Fibroblast of skin of scalp (primary cell): ENCODE measurements at places on chromosomes 2 and 18.

DNA sequence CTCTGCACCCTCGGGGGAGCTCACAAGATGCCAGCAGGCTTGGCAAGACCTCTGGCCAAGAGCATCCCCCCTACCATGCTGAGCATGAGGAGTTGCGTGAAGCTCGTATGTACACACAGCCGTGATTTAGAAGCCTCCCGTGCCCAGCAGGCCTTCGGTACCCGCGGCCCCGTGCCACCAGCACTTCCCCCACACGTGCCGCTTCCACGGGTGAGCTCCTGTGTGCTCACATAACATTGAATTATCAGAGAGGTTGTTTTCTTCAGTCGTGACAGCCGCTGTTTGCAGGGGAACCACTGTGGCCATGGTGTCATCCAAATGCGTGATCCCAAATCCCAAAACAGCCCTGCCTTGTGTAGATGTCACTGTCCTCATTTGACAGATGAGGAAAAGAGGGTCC, 53.2 kb downstream of the GBX2 start:
- DNase-seq: no peak

- no peak for DNase-seq
These were observed 130.8 kb upstream of the LGALSL start for GRCh38 chr2:64323197-64323596.

DNA sequence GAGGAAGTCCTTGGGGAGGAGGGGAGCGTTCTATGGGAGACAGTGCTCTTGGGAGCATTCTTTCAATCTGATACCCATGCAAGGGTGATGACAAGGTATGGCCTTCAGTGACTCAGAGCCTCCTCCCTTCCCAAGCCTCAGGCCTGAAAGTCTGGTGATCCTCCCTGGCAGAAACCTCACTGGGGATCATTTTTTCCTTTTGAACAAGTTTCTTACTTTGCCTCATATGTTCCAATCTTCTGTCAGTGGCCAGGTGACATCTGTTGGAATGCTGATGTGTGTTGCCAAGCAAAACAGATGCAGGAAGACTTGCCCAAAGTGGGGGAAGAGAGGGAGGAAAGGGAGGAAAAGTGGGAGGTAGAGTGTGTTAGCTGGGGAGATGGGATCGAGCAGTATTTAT, 224.8 kb downstream of the NEDD4L start:
- peak; percentile 37 for DNase-seq

- DNase-seq: no peak
These were observed 42.4 kb downstream of the ADI1 start for GRCh38 chr2:3476985-3477327.

- DNase-seq: no peak
These were observed 186.9 kb upstream of the SALL3 start for GRCh38 chr18:78792736-78793135.

DNA sequence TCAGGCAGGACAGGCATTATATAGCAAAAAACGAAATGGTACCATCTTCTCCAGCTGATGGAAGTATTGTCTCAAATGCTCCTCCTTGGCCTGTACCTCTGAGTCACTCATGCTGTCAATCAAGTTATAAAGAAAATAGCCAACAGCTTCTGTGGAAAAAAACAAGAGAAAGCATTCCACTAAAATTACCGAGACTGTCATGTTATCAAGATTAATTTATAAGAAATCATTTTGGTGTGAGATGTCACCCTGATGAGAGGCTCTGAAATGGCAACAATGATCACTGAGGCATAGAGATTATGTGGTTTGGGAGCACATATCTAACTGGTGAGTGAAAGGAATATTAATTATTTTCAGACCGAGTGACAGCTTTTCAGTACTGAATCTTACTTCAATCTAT, 47.4 kb downstream of the LRPPRC start:
- DNase-seq: peak; percentile 15

DNA sequence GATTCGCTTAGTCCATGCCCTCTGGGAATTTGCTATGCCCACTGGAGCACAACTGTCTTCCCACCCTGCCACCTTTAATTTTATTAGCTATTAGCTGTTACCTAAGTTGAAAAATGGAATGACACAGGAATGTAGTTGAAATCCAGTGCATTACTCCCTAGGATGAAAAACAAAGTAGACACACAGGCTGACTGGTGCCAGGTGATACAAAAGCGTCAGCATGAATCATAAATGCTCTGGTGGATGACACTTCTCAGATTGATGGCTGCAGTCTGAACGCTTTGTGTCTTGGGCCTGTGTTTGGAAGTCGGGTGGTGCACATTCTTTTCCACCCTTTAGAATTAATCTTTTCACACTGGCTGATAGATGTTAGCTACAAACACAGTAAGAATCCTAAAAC, 802.0 kb downstream of the DCC start:
- DNase-seq: no peak

DNA sequence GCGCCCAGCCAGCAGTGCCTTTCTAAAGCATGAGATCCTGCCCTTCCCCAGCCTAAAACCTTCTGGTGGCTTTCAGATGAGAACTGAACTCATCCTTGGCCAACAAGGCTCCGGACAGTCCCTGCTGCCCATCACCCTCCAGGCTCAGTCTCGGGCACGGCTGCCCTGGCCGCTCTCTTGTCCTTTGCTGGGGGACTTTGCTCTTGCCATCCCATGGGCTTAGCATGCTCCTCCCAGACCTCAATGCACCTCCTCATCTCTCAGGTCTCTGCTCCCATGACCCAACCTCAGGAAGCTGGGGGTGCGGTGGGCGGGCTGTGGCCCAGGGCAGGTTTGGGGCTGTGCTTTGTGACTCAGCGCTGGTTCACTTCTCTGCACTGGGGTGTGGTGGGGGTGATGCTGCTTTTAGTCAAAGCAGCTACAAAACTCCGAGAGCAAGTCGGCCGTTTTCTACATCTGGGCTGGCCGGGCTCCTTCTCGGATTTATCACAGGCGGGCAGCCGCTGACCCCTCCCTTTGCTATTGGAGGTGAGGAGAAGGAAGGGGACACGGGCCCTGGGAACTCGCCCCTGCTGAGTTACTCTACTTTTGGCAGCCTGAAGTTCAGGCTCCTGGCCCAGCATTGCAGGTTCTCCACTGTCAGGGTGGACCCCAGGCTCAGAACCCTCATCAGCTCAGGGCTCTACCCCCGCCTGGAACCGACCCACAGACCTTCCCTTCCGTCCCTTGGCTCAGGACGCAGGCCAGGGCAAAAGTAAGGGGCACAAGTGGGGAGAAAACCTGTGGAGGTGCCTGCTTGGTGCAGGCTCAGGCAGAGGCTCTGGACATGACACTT, 90.6 kb upstream of the TAF1B start:
- peak; percentile 53 for DNase-seq

DNA sequence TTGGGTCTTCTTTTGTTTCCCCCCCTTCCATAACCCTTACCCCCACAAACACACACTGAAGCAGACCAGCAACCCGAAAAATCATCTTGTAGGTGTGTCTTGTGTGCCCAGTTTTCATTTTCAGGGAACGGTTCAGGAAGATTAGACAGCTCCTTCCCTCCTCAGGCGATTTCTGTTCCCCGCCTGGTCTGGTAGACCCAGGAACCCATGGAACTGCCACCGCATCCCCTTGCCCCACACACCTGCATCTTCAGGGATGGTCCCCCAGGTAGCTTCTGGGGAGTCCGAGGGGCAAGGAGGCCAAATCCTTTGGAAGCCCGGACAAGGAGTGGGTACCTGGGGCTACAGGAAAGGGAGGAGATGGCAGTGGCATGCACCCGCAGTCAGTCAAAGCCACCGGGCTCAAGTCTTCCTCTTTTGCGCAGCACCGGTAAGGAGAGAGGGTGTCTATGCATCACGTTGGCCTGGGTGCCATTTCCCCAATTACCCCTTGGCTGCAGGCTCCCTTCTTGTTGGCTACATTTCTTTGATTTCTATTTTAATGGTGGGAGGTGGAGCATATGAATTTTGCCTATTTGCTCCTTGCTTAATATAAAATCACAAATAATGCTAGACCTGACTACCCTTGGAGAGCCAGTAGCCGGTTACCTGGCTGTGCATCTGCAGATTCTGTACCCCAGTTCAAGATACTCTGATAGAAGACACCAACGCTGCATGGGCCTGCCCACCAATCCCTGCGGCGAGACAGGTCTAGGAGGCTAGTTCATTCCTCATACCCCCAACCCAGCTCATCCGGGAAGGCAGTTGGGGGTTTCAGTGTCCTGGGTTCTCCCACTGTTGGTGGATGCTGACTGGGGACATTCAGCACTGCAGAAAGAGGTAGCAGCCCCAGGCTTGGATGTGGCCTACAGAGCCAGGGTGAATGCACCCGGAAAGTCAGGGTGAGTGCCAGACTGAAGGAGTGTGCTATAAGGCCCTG, 30.0 kb upstream of the ATP6V1B1 start:
- no peak for DNase-seq

GRCh38 chr2:113978524-113979190, 88.8 kb downstream of the ACTR3 start:
- no peak for DNase-seq

GRCh38 chr18:28153485-28154065, 23.4 kb downstream of the CDH2 start:
- no peak for DNase-seq

DNA sequence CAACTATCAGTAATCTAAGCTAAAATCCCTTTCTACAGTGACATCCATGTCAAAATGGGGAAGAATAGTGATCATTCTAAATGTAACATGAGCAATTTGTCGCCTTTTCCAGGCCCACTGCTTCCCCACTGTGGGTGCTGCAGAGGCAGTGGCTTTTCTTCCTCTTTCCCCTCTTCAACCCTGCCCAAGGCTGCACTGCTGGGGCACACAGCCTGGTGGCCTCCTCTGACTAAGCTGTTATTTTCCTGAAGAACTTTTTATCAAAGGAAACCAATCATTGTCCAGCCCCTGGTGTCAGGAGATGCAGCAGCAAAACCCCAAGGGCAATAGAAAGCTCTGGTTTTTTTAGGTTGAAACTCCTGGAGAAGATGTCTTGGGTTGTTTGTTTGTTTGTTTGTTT, 117.6 kb upstream of the KLF7 start:
- DNase-seq: no peak

DNA sequence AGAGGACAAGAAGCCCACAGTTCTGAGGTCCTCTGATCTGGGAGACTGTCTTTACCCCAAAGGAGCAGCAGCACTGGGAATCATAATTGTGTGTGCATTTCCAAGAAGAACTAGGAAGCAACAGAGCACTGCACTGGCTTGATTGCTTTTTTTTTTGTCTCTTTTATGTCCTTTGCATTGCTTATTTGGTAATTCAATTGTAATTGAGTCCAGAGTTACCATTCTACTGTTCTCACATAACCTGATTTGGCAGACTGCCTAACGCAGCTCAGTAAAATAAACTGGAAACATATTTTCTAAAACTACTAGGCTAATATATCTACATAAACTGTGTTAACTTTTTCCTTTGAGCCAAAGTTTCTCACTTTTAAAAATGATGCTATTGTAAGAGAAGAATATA, 190.3 kb upstream of the SLC8A1 start:
- peak; percentile 26 for DNase-seq

GRCh38 chr2:130150181-130151144, 5.6 kb upstream of the CCDC74B start:
- DNase-seq: no peak

- no peak for DNase-seq
These were observed 275.6 kb upstream of the ZSWIM2 start for GRCh38 chr2:187124529-187124928.

DNA sequence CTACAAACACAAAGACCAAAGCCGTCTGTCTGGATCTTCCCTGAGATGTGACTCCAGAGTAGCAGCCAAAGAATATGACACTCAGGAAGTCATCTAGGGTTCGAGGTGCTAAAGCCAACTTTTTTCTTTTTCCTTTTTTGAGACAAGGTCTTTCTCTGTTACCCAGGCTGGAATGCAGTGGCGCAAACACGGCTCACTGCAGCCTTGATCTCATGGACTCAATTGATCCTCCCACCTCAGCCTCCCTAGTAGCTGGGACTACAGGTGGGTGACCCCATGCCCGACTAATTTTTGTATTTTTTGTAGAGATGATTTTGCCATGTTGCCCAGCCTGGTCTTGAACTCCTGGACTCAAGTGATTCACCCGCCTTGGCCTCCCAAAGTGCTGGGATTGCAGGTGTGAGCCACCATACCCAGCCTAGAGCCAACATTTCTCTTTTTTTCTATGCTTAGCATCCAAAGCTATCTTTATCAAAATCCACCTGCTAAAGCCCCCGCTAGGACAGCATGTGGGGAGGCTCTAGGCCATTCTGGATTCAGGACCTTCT, 92.8 kb downstream of the TMEM17 start:
- no peak for DNase-seq

DNA sequence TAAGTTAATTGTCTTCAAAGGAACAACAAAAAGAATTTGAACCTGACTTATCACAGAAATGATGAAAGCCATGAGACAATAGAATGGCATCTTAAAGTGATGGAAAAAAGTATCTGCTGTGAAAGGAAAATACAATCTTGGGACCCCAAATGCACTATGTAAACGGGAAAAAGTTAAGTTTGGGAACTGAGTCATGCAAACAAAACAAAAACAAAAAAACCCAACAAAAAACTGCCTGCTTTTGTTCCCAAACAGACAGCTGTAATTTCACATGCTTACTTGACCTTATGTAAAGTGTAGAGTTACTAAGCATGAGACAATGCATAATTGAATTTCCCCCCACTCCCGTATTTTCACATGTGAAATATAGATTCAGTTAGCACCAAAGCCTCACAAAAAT, 122.1 kb upstream of the RBMS1 start:
- DNase-seq: no peak

DNA sequence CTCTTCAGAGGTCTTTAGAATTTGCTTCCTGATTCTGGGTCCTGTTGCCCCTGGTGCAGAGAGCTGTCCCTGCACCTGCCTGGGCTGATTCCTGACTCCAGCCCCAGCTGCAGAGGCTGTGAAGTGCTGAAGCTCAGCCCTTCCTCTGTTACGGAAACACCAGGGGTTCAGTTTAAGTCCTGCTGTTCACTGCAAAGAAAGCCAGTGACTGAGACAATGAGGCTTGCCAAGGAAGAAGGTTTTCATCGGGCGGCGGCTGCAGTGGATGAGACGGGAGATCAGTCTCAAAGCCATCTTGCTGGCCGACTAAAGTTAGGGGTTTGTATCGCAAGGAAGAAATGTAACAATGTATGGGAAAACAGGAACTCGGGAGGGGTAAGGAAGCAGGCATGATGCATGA, 142.4 kb upstream of the ZNF236 start:
- DNase-seq: no peak

DNA sequence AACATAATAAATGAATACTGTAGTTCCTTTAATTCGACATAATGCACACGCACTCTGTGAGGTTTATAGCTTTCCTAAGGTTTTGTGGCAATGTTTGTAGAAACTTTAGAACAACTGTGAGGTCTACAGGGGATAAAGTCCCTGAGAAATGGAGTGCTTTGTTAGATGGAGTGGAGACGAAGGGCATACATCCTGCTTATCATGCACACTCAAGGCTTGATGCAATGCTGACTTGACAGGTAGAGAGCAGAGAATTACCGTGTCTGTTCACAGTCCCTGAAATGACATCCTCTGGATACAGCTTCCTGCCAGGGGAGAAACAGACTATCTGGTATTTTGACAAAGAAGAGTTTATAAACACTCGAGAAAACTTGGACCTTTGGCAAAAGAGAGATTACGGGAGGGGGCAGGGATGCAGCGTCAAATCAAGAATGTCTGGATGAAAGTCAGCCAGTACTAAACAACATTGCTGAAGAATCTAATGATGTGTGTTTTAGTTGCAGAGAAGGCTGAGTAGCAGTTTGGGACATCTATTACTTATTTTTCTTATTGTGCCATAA, 766.9 kb upstream of the ZEB2 start:
- DNase-seq: no peak

GRCh38 chr2:198289811-198290210, 485.4 kb downstream of the PLCL1 start:
- DNase-seq: no peak

- DNase-seq: no peak
These were observed 259.9 kb downstream of the HAUS1 start for GRCh38 chr18:46364048-46364447.
